ENCODE measurements at places on chromosomes 1 and 21. TPM values are rescaled to one million over a fixed set of nuclear protein-coding genes. Genes with fewer than 3 reads are reported as not detected.

BATF3 gene
- total RNA-seq: 0.54 TPM

FAM72A gene
- 21.7 TPM for total RNA-seq

FCRL1 gene
- not detected for total RNA-seq

NFASC gene
- 3.8 TPM for total RNA-seq

MFSD2A gene
- total RNA-seq: 1.6 TPM

All from endothelial cell (in vitro differentiated cells).